H7 (cell line): ENCODE measurements at places on chromosomes 12 and 14. TPM values are rescaled to one million over a fixed set of nuclear protein-coding genes. Genes with fewer than 3 reads are reported as not detected.
A peak's percentile ranks its signal among the peaks of the same experiment; 100 is the strongest.

DNA sequence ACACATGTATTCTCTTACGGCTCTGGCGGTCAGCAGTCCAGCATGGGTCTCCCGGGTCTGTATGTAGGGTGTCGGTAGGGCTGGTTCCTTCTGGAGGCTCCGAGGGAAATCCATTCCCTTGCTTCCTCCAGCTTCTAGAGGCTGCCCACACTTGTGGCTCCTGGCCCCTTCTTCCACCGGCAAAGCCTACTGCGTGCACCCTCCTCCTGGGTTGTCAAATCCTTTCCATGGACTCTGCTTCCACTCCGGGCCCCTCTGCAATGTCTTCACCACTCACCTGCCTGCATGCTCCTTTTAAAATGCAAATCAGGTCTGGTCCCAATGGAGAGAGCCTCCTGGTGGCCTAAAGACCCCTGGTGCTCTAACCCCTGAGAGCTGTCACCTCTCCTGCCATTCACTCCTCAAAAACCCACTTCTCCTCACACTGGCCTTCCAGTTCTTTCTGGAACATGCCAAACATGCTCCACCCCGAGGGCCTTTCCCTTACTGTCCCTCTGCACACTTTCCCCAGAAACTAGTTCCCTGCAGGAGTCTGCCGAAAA, 108.5 kb downstream of the DICER1 start:
- DNase-seq, result no peak

- DNase-seq, result no peak
Measured at GRCh38 chr12:79337662-79338290, 353.0 kb downstream of the PAWR start.

DNA sequence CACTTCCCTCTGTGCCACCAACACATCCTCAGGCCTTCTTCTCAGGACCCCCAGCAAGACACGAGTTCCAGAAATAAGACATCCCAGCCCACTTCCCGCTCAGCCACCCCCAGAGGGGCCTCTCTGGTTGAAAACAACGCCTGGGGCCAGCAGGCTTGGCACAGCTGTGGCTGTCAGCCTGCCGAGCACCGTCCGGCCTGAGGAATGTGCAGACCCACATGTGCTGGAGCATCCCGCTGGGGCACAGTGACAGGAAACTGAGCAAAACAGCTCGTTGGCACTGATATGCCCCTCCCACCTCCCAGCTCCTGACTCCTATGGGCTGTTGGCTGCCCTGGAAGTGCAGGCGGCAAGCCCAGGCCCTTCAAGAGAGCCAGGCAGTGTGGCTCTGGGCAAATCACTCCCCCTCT, 1.4 kb downstream of the SYNE3 start:
- DNase-seq, result peak; percentile 78

DNA sequence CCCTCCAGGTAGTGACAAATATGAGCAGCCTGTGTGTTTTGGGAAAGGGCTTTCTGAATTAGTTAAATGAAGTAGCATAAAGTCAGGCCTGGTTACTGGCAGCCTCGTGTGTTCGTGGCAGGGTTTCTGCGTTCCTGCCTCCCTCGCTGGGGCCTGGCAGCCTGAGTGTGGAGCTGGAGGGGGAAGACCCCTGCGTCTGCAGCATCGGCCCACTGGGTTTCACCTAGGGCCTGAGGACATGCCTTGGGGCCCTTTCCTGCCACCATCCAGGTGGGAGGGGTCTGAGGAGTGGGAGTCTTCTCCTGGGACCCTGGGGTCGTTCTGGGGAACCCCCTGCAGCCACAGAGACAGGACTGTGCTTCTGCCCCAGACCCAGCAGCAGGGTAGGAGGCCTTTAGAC, 20.4 kb upstream of the AMN start:
- peak; percentile 48 for DNase-seq

GRCh38 chr14:41749429-41749828, 142.8 kb downstream of the LRFN5 start:
- DNase-seq, result no peak

GRCh38 chr12:122081697-122082221, 3.2 kb downstream of the MLXIP start:
- DNase-seq, result no peak

- no peak for DNase-seq
Measured at GRCh38 chr12:21921436-21921835, 19.8 kb downstream of the ABCC9 start.

GRCh38 chr12:107109726-107110719, 16.7 kb upstream of the CRY1 start:
- no peak for DNase-seq

DNA sequence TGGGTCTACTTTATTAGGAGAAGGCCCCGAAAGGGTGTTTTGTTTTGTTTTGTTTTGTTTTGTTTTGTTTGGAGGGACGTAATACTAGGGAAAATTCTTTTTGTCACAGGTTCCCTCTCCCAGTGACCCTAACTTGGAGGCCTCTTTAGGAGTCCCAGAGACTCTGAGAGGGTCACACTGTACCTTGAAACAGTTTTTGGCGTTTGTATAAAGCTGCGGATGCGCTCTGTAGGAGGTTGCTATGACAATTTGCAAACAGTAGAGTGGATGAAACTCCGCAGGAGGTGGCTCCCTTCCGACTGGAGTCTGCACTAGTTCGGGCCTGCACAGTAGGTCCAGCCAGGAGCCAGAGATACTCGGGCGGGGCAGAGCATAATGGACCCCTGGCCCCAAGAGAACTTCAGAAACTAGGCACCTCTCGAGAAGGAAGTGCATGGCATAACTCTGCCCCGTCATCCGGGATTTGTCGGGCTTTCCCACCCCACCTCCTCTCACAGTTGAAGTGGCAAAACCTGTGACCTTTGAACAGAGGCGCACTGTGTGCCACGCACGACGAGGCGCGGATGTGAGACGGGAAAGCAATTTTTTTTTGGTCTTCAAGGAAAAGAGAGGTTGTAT, 1.3 kb upstream of the DYRK2 start:
- peak; percentile 30 for DNase-seq

- DNase-seq, result peak; percentile 54
Measured at GRCh38 chr12:122836027-122836921, 1.0 kb downstream of the HIP1R start.

GRCh38 chr12:25959071-25959961, 834 bp downstream of the RASSF8 start:
- DNase-seq, result peak; percentile 33

DNA sequence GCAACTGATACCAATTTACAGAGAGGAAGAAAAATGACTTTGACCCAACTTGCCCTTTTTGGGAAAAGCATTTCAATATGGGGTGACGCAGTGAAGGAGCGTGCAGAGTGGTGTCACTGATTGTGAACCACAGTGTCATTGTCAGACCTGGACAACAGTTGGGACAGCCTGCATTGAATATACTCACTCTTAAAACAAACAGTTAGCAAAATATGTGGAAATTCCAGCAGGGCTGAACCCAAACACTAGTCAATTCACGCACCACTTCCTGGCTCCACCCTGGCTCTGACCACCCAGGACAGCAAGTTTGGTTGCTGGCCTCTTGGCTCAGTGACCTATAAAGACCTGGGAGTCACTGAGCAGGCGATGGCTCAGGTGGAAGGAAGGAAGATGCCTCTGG, 61.3 kb downstream of the NOS1 start:
- no peak for DNase-seq

- no peak for DNase-seq
Measured at GRCh38 chr12:64083285-64084210, 138.5 kb downstream of the KICS2 start.

GRCh38 chr14:74015176-74015575, 3.9 kb downstream of the ENTPD5 start:
- DNase-seq, result no peak

The RAD9B gene
- not detected in 2 replicates for total RNA-seq

The PDE3A gene
- 0.22 and 0.24 TPM in 2 replicates for total RNA-seq

DNA sequence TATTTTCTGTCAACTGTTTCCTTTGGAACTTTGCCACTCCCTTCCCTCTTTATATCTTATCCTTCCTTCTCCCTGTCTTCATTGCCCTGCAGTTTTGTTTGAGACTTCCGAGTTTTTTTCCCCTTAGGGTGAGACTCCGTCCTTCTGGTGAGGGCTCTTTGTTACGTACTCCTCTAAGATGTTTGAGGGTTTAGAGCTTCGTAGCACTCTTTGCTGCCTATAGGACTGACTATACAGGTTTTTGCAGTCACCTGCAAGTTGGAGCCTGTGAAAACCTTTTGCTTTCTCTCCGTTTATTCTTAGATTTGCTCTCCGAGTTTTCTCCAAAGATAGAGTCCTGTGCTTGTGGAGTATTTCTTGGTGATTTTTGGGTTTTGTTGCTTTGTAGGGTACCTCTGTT, 41.7 kb upstream of the MYRFL start:
- no peak for DNase-seq

The INSM2 gene
- total RNA-seq, result not detected in 2 replicates

The PROX2 gene
- total RNA-seq, result not detected in 2 replicates

GRCh38 chr12:121005346-121005815, 10.9 kb downstream of the C12orf43 start:
- DNase-seq, result peak; percentile 85

DNA sequence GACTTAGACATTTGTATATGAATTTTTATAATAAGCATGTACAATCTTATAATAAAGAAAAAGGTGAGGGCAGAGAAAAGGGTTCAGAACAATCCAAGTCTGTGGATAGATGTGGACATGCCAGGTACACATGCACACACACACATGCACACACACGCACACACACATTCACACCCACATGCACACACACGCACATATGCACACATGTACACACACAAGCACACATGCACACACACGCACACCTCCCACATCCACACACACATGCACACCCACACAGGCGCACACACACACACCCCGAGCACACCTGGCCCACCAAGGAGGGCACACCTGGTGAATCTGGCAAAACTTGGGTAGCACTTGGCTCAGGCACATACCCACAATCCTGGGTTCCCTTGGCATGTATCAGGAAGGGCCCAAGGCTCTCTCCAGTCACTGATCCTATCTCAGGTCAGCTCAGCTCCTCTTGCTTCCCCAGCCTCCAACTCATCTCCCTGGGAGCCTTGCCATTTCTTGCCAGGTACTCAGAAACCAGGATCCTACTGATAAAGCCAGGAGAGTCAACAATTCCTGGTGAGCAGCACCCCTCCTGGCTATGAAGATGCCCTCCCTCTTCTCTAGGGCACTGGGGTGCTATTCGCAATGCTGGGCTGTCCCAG, 18.6 kb upstream of the TMEM106C start:
- no peak for DNase-seq

The STAC3 gene
- 0.90 and 1.6 TPM in 2 replicates for total RNA-seq

- no peak for DNase-seq
Measured at GRCh38 chr14:20789230-20789813, 8.3 kb downstream of the RNASE6 start.

DNA sequence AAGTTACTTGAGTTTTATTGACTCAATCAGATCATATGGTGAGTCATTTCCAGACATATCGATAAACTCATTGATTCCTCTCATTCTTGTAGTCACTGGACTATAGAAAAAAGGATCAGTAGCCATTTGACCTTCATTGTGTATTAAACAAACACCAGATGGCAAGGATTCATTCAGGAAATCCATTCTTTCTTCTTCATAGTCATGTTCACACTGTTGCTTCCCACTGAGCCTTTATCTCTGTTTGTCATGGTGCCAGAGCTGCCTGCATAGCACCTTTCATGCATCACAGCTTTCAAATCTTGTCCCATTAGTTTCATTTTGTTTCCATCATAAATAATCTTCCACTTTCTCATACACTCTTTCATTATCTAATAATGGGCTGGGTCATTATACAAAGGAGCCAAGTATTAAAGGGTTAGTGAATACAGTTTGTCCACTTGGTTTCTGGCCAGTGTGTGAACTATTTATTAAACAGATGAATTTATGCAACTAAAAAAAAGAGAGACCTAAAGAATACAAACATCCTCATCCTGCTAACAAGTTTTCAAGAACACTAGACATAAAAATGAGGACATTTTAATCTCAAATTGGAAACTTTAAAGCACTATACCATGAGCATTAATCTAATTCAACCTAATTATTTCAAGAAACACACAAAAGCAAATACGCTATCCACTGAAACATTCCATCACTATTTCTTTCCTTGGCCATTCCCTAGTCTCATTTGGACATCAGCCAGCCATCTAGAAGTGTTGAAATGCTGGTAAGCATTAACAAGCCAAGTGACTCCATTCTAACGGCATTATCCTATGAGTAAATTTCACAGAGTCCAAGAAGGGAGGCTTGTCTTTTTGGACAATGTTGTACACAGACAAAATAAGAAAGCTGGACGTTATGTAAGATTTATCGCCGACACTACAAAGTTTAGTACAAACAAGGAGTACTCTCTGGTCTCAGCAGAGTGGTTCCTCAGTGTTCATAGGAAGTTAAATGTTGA, 476.5 kb downstream of the FOXG1 start:
- DNase-seq, result no peak

The P2RX7 gene
- 0.07 TPM in 1 of 2 replicates, not detected in the other for total RNA-seq

DNA sequence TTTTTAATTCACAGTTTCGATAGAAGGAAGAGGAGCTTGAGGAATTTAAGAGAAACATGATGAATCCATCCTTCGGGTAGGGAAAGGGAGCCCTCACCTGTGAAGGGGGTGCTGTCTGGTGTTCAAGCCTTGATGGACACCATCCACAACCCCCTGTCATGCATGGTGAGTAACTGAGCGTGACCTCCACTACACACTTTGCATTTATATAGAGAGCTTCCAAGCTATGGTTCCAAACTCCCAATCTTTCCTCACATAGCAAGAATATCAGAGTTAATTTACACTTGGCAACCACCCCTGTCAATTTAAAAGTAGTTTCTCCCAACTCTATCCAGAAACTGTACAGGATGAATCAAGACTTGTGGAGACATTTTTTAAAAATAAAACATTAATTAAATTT, 13.1 kb upstream of the NID2 start:
- no peak for DNase-seq

- DNase-seq, result no peak
Measured at GRCh38 chr12:12097891-12098690, 27.4 kb downstream of the BCL2L14 start.

- no peak for DNase-seq
Measured at GRCh38 chr14:67410313-67410712, 1.7 kb downstream of the PLEK2 start.

- DNase-seq, result no peak
Measured at GRCh38 chr12:45913631-45914030, 76.7 kb downstream of the SCAF11 start.

DNA sequence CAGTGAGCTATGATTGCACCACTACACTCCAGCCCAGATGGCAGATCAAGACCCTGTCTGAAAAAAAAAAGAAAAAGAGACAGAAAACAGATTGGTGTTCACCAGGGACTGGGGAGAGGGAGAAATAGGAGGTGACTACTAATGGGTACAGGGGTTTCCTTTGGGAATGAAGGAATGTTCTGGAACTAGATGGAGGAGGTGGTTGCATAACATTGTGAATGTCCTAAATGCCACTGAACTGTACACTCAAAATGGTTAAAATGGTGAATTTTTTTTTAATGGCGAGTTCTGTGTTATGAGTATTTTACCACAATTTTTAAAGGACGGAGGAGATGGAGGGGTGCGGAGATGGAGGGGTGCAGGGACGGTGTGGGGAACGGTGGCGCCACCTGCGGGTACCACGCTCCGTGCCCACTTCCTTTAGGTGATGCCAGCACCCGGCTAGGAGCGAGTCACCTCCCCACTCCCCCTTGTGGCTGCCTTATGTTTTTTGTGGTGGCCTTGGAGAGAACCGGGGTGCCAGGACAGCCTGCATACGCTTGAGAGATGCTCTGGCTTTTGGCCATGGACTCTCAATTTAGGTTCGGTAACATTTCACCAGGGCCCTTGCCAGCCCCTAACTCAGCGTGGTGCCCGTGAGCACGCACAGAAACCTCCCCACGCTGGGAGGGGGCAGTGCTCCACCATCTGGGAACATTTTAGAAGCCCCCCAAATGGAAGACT, 16.1 kb downstream of the UBC start:
- DNase-seq, result peak; percentile 91

GRCh38 chr12:129001826-129002225, 148.5 kb downstream of the GLT1D1 start:
- no peak for DNase-seq

GRCh38 chr14:39320318-39320717, 86.6 kb downstream of the MIA2 start:
- no peak for DNase-seq
